Heart left ventricle (tissue), 16 donors: ENCODE measurements at places on chromosomes 6 and 20. TPM values are rescaled to one million over a fixed set of nuclear protein-coding genes. Genes with fewer than 3 reads are reported as not detected.

GRCh38 chr6:24458134-24458533 lies 31.2 kb downstream of the GPLD1 start:
- DNase-seq = no peak

Gene SLC2A10
- 3.2 TPM for total RNA-seq

GRCh38 chr6:7129784-7130569 lies 22.2 kb downstream of the RREB1 start:
- DNase-seq = no peak

GRCh38 chr6:31952140-31952805 lies 6.4 kb downstream of the CFB start:
- DNase-seq = peak; percentile 67

Gene MATN4
- not detected for total RNA-seq
